ENCODE measurements at places on chromosomes 2 and 18.

- no peak for DNase-seq
Observed at GRCh38 chr2:13537771-13538349, 821.1 kb downstream of the TRIB2 start.

GRCh38 chr2:227411320-227411989 is 23.7 kb upstream of the SCYGR1 start:
- DNase-seq, result no peak

GRCh38 chr2:59947917-59948541 is 605.4 kb downstream of the BCL11A start:
- no peak for DNase-seq

- no peak for DNase-seq
Observed at GRCh38 chr2:96534141-96534540, 2.4 kb upstream of the ARID5A start.

GRCh38 chr2:177604271-177605065 is 211.9 kb downstream of the AGPS start:
- DNase-seq, result no peak

GRCh38 chr18:51807336-51807735 is 532.7 kb upstream of the DCC start:
- DNase-seq, result no peak

- DNase-seq, result no peak
Observed at GRCh38 chr18:79798346-79798998, 734 bp downstream of the KCNG2 start.
